Heart right ventricle (tissue), 16 donors: ENCODE measurements at places on chromosomes 6 and 20. TPM values are rescaled to one million over a fixed set of nuclear protein-coding genes. Genes with fewer than 3 reads are reported as not detected.

DNA sequence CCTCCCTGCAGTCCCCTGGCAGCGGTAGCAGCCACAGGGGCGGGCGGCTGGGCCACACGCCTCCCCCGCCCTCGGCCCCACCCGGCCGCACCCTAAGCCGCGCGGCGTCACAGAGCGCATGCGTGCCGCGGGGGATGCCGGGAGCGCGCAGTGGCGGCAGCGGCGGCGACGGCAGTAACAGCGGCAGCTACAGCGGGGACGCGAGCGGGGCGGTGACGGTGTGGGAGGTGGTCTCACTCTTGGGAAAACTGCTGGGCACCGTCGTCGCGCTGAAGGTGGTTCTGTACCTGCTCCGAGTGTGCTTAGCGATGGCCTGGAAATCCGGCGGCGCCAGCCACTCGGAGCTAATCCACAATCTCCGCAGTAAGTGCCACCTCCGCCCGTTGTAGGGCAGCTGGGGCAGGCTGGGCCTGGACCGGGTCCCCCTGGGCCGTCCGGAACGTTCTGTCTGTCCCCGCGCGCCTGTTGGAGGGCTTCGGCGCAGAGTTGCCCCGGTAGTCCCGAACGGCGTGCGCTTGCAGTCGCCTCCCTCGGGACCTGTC lies at the start of gene PCMT1:
TSS of gene PCMT1 (plus strand) at position 148 of the 542 bp plus-strand sequence. CDS start at position 309, 161 bp downstream.
- DNase-seq, result peak; percentile 85

DNA sequence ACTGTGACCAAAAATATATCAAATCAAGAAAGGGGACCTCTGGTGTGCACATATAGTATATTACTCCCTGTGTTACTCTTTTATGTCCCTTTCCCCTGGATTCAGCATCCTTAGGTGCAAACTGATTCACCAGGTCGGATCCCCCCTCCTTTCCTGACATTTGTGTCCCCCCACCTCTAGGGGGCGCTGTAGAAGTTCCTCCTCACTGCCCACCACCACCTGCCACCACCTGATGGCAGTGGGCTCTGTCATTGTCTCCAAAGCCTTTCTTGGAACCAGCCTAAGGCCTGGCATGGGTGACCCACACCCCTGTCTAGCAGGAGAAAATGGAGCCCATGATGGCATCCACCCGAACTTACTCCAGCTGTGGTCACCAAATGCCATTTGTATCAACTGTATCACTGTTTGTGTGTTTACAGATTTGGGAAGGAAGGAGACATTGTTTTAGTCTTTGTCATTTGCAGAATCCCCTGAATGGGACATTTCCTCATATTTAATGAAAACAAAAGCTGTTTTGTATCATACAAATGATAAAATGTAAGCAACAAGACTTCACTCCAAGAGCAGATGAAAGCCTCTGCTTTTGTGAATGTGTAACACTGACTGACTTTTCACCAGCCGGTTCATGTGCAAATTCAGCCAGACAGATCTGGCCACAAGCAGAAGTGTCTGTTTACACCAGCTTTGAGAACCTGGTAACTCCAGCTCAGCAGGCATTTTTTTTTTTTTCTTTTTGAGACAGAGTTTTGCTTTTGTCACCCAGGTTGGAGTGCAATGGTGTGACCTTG lies 66.2 kb downstream of the ARMC2 start:
- no peak for DNase-seq

PKHD1 gene
- polyA plus RNA-seq, result not detected

- no peak for DNase-seq
Observed at GRCh38 chr6:94227741-94228140, 808.4 kb upstream of the EPHA7 start.

ULBP2 gene
- polyA plus RNA-seq, result not detected

BPI gene
- 0.01 TPM for polyA plus RNA-seq

GRCh38 chr6:33667072-33667471 lies 44.4 kb downstream of the UQCC2 start:
- DNase-seq, result no peak

GRCh38 chr6:27121640-27122039 lies 125.9 kb upstream of the PRSS16 start:
- DNase-seq, result no peak

GRCh38 chr20:54497931-54498718 lies 22.7 kb downstream of the DOK5 start:
- DNase-seq, result no peak

OPRM1 gene
- polyA plus RNA-seq, result not detected

CST2 gene
- not detected for polyA plus RNA-seq

GRCh38 chr6:23302514-23302913 lies 733.1 kb downstream of the HDGFL1 start:
- no peak for DNase-seq

GRCh38 chr6:143973097-143973966 lies 34.7 kb downstream of the PLAGL1 start:
- no peak for DNase-seq

DNA sequence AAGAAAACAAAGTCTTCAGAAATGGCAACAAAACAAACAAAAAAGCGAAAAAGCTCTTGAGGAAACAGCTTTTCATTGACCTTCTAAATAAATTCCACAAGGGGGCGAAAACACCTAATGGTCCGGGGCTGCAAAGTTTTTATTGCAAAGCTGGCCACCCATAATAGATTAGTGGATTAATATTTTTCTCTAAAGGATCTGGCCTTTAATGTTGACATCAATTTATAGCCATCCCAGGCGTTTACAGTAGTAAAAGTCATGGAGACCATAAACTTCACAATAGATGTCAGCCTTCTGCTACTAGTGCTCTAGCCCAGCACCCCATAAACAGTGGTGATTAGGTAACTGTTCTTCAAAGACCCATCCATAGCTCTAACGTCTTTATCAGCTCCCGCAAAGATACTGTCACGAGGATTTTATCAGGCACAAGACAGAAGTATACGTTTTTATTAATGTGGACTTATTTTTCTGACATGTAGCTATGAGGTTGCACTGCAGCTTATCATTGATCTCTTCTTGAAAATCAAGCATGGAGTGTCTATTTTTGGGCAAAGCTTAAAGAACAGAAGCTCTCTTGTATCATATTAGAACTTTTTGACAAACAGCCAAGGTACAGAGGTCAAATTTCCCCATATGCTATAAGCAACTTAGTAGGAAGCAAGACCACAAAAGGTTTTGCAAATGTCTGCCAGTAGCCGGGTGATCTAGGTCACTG lies 4.7 kb downstream of the CITED2 start:
- no peak for DNase-seq

CLDN20 gene
- polyA plus RNA-seq, result not detected

DNA sequence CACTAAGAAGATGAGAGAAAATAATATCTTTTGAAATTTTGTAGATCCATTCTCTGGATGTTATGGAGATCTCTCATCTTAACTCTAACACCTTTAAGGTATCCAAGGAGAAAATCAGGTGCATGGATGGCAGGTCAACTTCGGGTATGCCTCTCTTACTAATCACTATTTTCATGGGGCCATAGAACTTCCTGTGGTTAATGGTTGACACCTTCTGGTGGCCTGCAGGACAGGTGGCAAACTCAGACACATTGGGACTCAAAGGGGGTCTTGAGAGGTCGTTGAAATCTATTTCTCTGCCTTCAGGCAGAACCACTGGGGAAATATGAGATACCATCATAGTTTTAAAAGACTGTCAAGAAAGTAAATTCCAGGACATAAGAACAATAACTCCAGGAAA lies 76.5 kb downstream of the ADAT2 start:
- DNase-seq, result no peak

ZSCAN23 gene
- 0.44 TPM for polyA plus RNA-seq

HLA-DOB gene
- 1.1 TPM for polyA plus RNA-seq

GRCh38 chr6:17226786-17227233 lies 54.4 kb upstream of the RBM24 start:
- DNase-seq, result no peak

GRCh38 chr20:31550099-31550498 lies 35.9 kb downstream of the HM13 start:
- DNase-seq, result no peak

- no peak for DNase-seq
Observed at GRCh38 chr20:8427419-8428040, 295.5 kb downstream of the PLCB1 start.

GRCh38 chr6:3471286-3471685 lies 14.4 kb upstream of the SLC22A23 start:
- no peak for DNase-seq

- DNase-seq, result no peak
Observed at GRCh38 chr20:37334450-37334849, 11.5 kb upstream of the SRC start.

DNA sequence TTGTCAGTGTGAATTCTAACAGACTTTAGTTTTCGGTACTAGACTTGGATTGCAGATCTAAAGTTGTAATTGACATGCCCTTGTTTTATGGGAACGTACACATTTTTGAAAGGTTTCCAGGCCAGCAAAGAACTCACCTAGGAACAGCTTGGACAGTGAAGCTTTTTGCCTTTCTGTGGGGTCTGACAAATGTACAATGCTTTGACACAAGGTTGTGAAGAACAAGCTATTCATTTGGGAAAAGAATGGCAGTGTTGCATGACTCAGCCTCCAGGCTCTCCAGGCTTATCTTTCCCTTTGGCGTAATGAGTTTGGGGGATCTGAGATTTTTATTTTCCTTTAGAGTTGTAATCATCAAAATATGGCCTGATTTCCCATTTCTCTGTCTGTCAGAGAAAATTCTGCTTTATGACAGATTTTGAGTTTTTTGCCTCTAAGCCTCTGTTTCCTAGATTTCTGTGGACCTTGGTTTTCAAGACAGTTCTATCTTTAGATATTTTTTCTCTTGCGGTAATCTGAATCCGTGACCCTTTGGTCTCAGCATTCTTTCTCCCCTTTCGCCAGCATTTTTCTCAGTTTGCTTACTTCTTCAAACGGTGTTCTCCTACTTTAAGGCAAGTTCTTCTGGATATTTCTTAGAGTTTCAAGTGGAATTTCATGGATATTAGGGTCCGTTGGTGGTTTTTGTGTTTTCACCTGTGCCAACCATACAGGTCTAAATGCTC lies 221.0 kb downstream of the ADGB start:
- no peak for DNase-seq

DNA sequence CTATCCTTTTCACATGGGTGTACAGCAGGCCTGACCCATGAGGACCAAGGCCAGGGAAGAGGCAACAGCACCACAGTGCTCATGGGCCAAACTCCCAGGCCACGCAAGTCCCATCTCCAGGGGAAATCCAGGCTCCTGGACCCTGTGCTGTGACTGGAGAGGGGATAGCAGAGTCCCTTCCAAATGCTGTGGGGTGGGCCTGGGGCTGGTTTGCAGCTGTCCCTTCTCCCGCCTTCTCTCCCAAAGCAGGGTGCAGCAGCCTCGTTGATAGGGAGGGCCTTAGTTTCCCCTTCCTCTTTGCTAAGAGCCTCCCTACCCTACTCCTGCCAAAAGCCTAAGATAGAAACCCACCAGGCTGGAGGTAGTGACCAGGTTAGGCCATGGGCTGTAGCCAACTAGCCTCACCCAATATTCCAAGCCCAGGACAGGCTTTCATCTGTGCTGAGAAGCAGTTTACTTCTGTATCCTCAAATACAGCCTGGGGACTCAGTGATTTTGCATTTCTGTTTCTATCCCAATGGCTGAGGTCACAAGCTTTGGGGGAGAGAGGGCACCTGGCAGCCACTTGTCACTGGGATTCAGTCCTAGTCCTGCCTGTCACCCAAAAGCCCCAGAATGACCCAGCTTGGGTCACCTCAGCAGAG lies 1.4 kb downstream of the CTSZ start:
- no peak for DNase-seq

GNMT gene
- 2.6 TPM for polyA plus RNA-seq

SLC35D3 gene
- polyA plus RNA-seq, result 0.04 TPM

LCA5 gene
- 1.1 TPM for polyA plus RNA-seq

CYB5R4 gene
- polyA plus RNA-seq, result 8.0 TPM
